ENCODE measurements at places on chromosomes 4 and X. TPM values are rescaled to one million over a fixed set of nuclear protein-coding genes. Genes with fewer than 3 reads are reported as not detected.

The CEP135 gene
- total RNA-seq: 22.7 TPM

The MAGEB2 gene
- not detected for total RNA-seq

The GPRASP2 gene
- 0.35 TPM for total RNA-seq

The SLC9A6 gene
- 17.6 TPM for total RNA-seq

The RIPPLY1 gene
- not detected for total RNA-seq

The RASGEF1B gene
- 2.7 TPM for total RNA-seq

The PPP2R2C gene
- not detected for total RNA-seq

The MAGEA8 gene
- total RNA-seq: not detected

The VSIG4 gene
- not detected for total RNA-seq

The ZNF711 gene
- total RNA-seq: 0.45 TPM

The SULT1E1 gene
- not detected for total RNA-seq

The HTN3 gene
- total RNA-seq: not detected

The POU3F4 gene
- not detected for total RNA-seq

The MFAP3L gene
- 0.35 TPM for total RNA-seq

The NPNT gene
- not detected for total RNA-seq

The CSAG3 gene
- 0.62 TPM for total RNA-seq

The IRF2 gene
- 84.3 TPM for total RNA-seq

The TIGD4 gene
- total RNA-seq: 0.12 TPM

The FGF13 gene
- total RNA-seq: not detected

The EXOC1L gene
- total RNA-seq: not detected

The NUDT6 gene
- 10.4 TPM for total RNA-seq

The TMPRSS11D gene
- total RNA-seq: not detected

The CXCL11 gene
- total RNA-seq: not detected

The SSX2B gene
- not detected for total RNA-seq

The TCEAL9 gene
- not detected for total RNA-seq

The SSX2 gene
- not detected for total RNA-seq

The CNGA2 gene
- not detected for total RNA-seq

The P2RY4 gene
- total RNA-seq: 0.25 TPM

The F11 gene
- total RNA-seq: not detected

The CLDN2 gene
- total RNA-seq: not detected

The GPM6B gene
- total RNA-seq: not detected

The CPZ gene
- total RNA-seq: not detected

The POU4F2 gene
- not detected for total RNA-seq

The IL1RAPL2 gene
- not detected for total RNA-seq

The HSFX2 gene
- not detected for total RNA-seq

The WAS gene
- total RNA-seq: 165 TPM

The F8A3 gene
- 37.9 TPM for total RNA-seq

The ZNF81 gene
- total RNA-seq: 8.6 TPM

The UGT2B11 gene
- not detected for total RNA-seq
